ENCODE measurements at places on chromosomes 7 and 10.

DNA sequence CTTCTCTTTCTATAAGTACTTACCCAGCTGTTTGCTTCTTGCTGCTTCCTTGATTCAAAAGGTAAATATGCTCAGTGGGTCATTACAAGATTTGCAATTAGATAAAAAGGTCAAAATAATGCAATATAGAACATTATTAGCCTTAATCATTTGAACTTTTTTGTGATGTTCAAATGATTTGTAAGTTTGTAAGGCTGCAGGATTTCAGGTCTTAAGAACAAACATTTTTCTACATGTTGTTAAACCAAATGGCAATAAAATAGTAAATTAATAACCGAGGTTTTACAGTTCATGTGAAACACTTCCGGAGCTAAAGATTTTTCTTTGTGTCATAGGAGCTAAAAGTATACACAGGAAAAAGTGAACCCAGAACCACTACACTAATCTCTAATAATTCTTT lies 16.2 kb upstream of the SCIN start:
- DNase-seq, result no peak

DNA sequence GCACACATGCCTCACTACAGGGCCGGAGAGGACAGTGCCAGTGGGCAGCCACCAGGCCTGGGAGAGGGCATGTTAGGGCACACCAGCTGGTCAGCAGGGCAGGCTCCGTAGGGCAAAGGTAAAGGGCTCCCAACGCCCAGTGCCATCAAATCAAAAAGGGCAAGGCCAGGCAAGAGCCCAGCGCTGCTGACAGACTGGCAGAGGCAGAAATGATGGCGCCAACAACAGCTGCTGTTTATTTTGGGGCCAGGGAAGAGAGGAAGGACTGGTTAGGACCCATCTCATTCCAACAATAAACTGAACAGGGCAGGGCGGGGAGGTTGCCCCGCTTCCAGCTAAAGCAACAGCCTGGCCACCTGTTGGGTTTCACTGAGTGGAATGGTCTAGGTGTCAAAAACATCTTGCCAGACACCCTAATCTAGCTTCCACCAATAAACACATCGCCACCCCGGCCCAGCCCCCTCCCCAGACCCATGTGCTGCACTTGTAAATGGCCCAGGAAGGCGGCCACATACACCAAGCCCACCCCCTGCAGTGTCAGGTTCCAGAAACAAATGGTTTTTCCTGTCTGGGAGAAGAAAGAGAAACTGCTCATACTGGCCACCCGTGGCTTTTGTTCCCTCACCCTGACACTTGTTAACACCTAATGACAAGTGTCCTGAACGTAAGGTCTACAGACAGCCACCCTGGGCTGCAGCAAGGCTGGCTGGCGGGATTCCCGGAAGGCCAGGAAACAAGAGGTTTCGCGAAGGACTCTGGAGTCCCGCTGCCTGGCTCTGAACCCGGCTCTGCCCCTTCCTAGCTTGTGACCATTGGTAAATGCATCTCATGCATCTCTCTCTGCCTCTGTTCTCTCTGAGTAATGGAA lies 15.3 kb downstream of the SH3PXD2A start:
- DNase-seq, result no peak

- no peak for DNase-seq
Observed at GRCh38 chr10:89648074-89648473, 3.0 kb upstream of the PANK1 start.

- no peak for DNase-seq
Observed at GRCh38 chr7:139004321-139005090, 23.3 kb upstream of the KIAA1549 start.

GRCh38 chr10:125799451-125800182 lies 23.4 kb downstream of the UROS start:
- DNase-seq, result peak; percentile 14

GRCh38 chr7:51209426-51209825 lies 107.2 kb downstream of the COBL start:
- DNase-seq, result no peak

DNA sequence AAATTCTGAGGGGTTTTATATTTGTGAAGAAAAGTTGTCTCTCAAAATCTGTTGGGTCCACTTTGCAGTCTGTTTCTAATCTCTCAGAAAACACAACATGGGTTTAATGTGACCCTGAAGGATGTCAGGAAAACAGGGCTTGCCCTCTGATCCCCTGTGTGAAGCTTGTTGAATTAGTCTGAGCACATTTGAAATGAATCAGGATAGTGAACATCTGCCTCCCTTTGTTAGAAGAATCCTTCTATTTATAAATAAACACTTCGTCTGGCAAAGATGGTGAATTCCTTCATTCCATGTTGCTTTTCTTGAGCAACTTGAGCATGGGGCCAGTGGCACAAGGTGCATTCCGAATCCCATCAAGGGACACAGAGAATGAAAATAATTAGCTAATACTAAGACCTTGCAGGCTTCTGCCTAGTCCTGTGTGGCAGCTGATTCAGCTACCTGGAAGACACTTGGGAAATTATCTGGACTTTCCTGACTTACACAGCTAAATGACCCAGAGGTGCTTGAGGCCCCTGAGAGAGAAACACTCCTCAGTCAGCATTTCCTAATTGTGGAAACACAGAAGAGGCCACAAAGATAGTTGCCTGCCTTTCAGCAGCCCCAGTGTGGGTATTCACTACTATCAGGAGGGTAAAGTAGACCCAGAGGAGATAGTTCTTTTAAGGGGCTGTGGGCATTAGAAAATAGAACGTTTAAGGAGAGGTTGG lies 305.5 kb downstream of the C7orf25 start:
- peak; percentile 26 for DNase-seq

- no peak for DNase-seq
Observed at GRCh38 chr10:119445935-119446317, 96.6 kb downstream of the RGS10 start.

- no peak for DNase-seq
Observed at GRCh38 chr7:2317556-2318293, 3.5 kb upstream of the SNX8 start.

DNA sequence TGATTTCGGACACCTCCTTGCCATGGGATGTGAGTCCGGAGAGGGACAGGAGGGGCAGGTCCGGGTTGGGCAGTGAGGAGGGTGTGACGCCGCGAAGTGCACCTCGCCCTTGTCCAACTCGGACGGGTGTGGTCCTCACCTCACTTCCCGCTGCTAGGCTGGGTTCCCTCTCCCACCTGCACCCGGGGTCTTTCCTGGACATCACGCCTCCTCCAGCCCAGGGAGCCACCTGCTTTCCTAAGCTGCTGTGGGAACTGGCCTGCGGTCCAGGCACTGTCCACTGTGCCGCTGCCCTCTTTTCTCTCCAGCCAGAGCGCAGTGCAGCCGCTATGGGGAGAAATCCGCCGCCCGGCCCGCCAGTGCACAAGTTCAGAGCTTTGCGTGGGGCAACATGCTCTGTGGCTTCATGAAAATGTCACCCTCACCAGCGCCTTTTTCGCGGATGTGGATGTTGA lies 45.0 kb upstream of the ZNF716 start:
- DNase-seq, result no peak

DNA sequence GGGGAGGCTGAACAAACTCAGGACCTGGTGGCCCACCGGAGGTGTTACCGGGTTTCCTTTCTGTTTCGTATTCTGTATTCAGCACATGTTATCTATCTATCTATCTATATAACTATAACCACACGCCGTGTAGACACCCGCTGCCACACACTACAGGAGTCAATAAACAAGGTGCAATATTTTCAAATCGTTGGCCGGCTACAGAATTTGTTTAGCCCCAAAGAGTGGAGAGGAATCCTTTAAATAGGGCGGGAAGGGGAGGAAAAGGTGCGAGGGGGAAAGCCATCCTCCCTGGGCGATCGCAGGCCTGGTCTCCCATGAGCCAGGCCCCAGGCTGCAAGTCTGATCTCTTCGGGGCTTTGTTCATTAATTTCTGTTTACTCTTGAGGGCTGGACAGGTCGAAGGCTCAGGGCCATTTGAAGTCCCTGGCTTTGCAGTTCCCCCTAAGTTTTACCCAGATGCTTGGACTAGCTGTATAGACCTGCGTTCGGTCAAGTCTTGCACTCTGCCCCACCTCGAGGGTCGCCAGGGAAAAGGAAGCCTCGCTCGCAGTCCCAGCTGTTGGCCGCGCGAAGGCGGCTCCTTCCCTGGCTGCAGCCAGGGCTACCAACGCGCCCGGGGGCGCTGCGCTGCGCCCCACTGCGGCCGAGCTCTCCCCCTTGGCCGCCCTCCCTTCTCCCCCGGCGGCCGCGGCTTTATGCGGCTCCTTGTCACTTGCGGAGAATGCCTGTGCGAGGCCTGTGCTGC lies 3.8 kb downstream of the NKX2-3 start:
- no peak for DNase-seq

- no peak for DNase-seq
Observed at GRCh38 chr7:55770778-55771177, 91.8 kb downstream of the SEPTIN14 start.

GRCh38 chr7:51446785-51447184 lies 130.2 kb upstream of the COBL start:
- no peak for DNase-seq

GRCh38 chr7:130982160-130982638 lies 248.2 kb upstream of the KLF14 start:
- DNase-seq, result peak; percentile 55

GRCh38 chr7:41003611-41003940 lies 699.3 kb downstream of the INHBA start:
- DNase-seq, result no peak

DNA sequence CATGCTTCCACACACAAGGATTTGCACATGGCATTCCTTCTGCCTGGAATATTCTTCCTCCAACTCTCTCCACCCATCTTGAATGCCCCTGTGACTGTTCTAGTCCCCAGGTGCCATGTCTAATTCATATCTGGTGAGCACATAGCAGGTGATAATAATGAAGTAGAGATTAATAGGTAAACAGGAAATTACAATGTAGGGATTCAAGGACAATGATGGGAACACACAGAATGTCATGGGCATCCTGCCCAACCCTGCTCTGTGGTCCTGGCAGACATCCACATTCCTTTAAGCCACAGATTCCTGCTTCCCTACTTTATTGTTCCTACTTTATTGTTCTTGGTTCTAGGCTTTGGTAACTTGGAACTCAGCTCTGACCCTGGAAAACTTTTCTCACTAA lies 115.8 kb downstream of the THSD7A start:
- peak; percentile 43 for DNase-seq

DNA sequence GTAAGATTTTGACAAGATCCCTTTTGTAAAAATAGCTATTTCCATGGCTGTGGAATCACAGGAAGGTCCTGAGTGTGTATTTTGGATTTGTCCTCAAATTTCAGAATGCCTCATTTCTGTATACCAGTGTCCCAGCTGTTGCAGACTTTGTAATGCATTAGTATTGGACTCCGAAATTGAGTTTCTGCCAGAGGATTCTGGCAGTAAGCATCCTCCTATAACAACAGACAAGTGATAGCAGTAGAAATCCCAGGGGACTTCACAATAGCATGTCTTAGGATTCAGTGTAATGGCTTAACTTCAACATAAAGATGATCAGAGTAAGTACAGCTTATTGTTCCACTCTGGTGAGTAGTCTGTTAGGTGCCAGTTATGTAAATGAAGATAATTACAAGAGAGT lies 104.6 kb downstream of the FOXP2 start:
- no peak for DNase-seq

DNA sequence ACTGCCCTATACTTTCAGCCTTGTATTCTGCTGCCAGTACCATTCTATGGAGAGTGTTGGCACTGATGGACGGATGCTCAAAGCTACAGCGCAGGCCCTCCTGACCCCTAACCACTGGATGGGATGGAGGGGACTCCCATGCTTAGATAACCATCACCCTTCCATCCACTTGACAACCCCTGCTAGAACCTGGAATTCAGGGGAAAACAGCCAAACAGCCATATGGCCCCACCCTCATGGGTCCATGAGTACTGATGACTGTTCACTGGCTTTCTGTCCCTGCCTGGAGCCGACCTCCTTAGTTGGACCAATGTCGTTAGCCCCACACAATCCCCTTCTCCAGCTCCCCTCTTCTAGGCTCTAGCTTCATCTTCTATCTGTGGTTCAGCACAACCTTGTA lies 16.2 kb downstream of the DUSP5 start:
- no peak for DNase-seq

DNA sequence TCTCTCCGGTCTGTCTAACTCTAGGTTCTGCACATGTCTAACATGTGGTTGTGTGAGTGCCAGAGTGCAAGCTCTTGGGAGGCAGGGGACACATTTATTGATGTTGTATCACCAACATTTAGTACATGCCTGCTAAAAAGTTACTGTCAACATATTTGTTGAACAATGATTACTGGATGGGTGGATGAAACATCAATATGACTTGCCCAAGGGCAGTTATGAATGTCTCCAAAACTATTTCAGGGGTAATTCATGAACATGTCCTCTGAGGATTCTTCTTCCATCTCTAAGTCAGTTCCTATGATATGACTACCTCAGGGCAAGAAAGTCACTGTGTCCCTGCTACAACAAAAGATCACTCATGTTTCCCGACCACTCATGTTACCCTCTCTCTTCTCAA lies 91.3 kb upstream of the STEAP1B start:
- no peak for DNase-seq

- DNase-seq, result peak; percentile 73
Observed at GRCh38 chr10:132961787-132962622, 19.6 kb upstream of the CFAP46 start.

DNA sequence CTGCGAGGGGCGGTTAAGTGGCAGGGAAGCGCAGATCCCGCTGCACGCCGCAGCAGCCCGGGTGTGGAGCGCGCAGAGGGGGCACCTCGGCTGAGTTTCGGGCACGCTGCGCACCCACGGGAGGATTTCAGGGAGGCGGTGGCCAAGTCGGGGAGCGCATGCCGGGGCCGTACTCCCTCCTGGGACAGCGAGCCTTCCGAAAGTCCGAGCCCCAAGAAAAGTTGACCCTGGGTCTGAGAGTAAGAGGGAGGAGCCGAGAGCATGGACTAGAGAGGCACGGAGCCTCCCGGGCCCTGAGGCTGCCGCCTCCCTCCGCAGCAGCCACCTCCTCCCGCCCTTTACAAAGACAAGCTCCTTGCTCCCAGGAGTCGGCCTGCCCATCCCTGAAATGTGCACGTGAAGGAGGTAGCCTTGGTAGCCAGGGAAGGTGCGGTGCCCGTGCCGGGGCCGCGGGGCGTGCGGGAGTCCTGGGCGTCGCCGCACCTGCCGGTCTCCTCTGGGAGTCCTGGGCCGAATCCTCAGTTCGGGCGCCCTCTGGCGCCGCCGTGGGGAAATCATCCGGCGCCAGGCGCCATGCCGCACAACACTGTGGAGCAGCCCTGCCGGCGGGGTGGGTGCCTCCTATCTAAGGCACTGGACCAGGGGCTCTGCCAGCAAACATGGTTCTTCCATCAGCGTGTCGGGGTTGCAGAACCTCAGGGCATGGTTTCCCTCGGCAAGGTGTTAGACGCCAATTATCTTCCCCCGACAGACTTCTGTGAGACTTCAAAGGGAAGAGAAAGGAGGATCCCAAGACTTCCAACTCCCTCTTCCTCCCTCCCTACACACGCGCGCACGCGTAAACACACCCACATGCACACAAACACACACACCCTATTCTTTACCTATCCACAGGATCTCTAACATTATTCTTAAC lies 104.0 kb downstream of the TRIL start:
- peak; percentile 45 for DNase-seq

GRCh38 chr7:11843113-11843765 lies 11.2 kb upstream of the THSD7A start:
- DNase-seq, result peak; percentile 34

GRCh38 chr7:122885583-122886356 lies 490 bp downstream of the CADPS2 start:
- DNase-seq, result peak; percentile 58
